A172 (cell line): ENCODE measurements at places on chromosomes 5 and 9. TPM values are rescaled to one million over a fixed set of nuclear protein-coding genes. Genes with fewer than 3 reads are reported as not detected.

- no peak for DNase-seq
These were observed 368 bp upstream of the CCDC180 start for GRCh38 chr9:97307091-97307490.

Gene OR1Q1
- not detected in 2 replicates for total RNA-seq

Gene MCIDAS
- 0.48 and 1.3 TPM in 2 replicates for total RNA-seq

Gene ALDH1A1
- not detected in 2 replicates for total RNA-seq

Gene TMOD1
- 0.81 and 2.1 TPM in 2 replicates for total RNA-seq

DNA sequence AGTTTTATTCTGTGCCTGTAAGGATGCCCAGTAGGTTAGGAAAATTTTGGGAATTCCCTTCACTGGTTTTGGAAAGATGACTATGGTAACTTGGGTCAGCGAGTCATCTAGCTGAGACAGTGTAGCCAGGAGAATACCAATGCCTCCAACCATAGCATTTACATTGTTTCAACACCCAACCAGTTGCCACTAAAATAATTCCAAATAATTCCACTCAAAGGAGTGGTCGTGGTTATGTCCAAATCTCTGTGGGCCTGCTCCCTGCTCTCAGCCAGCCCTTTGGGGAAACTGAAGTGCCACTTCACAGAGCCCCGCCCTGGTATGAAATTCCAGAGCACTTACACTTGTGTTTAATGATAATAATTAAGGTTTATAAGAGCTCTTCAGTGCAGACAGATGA is 310.5 kb downstream of the PLK2 start:
- peak; percentile 53 for DNase-seq

Gene SPINK4
- total RNA-seq: not detected in 2 replicates

DNA sequence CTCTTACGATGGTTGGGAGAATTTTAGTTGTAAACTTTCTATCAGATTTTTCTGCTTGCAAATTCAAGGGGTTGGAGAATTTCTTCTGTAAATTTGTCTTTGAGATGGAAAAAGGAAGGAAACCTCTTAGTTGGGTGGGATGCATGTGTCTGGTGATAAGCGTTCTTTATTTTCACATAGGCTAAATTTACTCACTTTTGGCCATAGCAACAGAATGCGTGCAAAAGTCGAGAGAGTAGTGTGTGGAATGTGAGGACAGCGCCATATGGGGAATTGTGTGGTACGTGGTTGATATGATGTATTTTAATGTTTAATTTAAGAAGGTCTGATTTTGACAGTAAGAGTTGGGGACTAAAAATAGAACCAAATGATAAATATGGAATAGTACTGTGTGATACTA is 282.2 kb downstream of the TAF11L14 start:
- no peak for DNase-seq

DNA sequence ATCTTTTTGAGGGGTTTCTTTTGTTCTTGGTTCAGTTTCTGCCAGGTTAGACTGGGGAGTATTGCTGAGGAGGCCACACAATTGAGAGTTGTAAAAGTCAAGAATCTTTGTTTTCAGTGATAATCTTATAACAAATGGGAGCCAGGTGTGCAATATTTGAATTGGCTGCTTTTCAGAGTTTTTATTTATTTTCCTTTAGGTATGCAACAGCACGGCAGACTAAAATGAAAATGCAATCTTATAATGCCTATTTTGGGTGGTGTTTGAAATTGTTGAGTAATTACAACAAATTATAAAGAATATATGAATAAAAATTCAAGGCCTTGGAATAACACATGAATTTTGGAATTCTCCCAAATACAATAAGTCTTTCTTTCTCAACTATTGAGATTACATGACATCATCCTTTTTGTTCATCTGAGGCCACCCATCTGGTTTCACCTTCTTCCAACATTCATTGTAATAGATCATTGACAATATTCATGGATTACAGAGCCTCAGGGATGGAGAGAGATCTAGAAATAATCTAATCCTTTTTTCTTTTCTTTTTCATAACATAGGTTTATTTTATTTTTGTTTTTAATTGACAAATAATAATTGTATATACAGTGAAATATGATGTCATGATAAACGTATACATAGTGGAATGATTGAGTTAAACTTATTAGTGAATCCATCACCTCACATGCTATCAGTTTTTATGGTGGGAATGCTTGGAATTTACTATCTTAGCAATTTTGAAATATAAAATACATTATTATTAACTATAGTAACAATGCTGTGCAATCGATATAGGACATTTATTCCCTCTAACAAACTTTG is 1061.0 kb downstream of the NR2F1-AS1 start:
- DNase-seq: no peak

- no peak for DNase-seq
These were observed 239.7 kb downstream of the PIK3R1 start for GRCh38 chr5:68455216-68455615.
